ENCODE measurements at places on chromosomes 7 and 10. TPM values are rescaled to one million over a fixed set of nuclear protein-coding genes. Genes with fewer than 3 reads are reported as not detected.

DNA sequence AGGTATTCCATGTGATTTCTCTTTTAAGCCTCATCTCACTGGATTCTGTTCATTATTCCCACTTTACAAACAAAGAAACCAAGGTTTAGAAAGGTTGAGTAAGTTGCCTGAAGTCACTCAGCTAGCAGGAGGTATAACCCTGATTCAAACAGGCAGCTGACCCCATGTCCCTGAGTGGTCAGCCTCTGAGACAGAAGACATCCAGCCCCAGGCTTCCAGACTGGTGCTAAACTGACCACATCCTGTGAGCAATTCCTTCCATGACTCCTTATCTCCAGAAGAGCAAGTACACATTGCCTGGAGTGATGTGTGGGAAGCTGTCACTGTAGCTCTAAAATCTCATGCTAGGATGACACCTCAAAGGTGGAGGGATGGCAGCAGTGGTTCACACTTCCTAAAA lies 3.7 kb downstream of the PLPP4 start:
- DNase-seq = no peak

GRCh38 chr10:59892697-59893096 lies 13.7 kb downstream of the CCDC6 start:
- DNase-seq = no peak

DNA sequence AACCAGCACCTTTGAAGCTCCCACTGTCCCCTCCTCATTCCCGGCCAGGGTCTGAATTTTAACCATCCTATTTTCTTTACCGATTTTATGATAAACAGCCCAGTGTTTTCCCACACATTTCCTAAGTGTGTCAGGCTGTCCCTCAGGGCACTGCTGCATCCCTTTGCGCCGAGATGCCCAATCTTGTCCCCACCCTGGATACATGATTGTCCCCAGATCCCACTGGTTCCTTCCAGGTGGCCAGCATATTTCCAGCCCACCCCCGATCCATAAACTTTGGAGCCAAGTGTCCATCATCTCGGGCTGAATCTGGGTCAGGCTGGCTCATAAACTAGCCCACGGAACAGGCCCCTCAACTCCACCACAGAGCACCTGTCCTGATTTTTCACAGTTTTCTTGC lies 137.2 kb downstream of the CDH23 start:
- DNase-seq = no peak

The PRPS1L1 gene
- 3.9 TPM for total RNA-seq

DNA sequence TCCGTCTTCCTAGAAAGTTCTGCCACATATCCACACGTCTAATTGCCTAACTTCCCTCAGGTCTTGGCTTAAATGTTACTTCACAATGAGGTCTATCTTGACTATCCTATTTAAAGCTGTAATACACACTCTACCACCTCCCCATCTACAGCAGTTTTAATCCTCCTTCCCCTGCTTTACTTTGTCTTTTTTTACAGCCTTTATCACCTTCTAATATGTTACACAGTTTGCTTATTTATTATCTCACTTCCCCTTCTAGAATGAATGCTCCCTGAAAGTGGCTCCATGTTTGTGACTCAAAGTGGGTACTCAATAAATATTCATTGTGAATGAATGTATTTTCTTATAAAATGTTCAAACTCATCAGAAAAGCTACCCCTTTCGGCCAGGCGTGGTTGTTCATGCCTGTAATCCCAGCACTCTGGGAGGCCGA lies 13.6 kb upstream of the MICU1 start:
- no peak for DNase-seq

The BTBD16 gene
- not detected for total RNA-seq

GRCh38 chr7:47738563-47739166 lies 156.8 kb upstream of the TNS3 start:
- DNase-seq = no peak

- DNase-seq = peak; percentile 46
Observed at GRCh38 chr7:69951458-69951857, 353.2 kb downstream of the AUTS2 start.

- no peak for DNase-seq
Observed at GRCh38 chr7:158396301-158396905, 191.2 kb downstream of the PTPRN2 start.

GRCh38 chr10:84668186-84668763 lies 339.9 kb downstream of the CCSER2 start:
- DNase-seq = no peak

DNA sequence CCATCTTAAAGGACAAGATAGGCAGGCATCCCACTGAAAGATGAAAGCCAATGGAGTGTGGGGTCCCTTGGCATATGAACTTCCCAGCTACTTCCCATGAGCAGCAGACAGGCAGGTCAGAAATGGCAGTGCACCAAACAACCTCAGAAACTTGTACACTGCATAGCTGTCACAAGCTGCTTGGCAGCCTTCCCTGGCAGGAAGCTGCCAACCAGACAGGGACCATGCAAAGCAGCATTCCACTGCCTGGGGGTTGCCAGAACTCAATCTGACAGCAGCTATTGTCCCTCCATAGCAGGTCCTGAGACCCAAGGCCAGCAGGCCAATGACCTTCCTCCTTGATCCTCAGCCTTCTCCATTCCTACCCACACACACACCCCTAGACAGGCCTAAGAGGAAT lies 139.5 kb downstream of the PLCE1 start:
- DNase-seq = no peak

The EDRF1 gene
- total RNA-seq = 34.7 TPM

DNA sequence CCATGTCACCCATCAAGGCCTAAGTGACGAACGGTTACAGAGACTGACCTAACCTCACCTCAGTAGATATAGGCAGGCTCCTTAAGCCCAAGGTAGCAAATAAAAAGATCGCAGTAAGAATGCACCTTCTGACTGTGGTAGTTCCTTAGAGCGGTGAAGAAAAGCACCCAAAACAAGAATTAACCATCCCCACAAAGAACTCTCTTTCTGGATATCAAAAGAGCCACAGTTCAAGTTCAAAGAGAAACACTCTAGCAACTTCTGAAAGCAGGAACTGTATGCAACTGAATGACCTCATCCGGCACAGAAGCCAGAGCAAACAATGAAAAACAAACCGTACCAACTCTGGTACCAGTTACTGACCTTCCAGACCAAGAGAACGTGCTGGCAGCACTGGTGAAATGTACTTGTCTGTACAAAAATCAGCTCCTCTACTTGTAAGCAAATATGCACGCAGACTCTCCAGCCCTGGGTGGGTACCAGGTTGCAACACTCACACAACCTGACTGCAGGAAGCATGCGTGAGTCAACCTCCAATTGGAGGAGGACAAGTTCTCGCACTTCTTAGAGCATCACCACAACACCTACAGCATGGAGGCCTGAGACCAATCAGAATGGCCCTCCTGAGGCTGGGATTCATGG lies 202.7 kb downstream of the FAM107B start:
- no peak for DNase-seq

GRCh38 chr7:46522354-46522906 lies 601.4 kb upstream of the IGFBP3 start:
- DNase-seq = no peak

The ATP6V0A4 gene
- total RNA-seq = 7.7 TPM

DNA sequence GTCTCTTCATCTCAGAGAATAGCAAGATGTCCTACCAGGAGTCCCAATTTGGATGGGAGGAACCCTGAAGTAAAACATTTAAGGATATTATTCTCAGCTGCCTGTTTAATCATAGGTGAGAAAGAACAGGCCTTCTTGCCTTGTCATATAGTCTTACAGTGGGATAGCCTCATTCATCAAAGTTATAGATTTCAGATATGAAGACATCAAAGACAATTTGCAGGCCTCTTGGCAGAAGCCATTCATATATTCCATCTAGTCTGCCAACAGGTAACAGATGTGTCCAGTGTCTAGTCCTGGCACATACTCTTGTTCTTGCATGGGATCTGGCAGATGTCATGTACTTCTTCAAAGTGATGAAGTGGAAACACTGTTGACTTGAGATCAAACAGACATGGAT lies 601.3 kb upstream of the GHITM start:
- DNase-seq = peak; percentile 41
